ENCODE measurements at places on chromosomes 12 and 14.

DNA sequence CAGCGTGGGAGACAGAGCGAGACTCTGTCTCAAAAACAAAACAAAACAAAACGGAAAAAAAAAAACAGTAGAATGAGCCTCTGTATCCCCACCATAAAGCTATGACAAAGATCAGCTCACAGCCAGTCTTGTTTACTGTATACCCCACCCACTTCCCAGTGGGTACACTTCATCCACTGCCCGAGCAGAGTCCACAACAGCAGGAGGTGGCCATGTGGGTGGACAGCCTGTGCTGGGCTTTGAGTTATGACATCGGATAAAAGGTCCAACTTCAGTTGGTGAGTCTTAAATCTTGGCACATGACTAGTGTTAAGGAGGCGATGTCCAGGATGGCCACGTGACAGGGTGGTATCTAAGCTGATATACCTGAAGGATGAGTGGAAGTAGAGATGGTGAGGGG lies 34.8 kb upstream of the MAPKAPK5 start:
- DNase-seq: no peak

DNA sequence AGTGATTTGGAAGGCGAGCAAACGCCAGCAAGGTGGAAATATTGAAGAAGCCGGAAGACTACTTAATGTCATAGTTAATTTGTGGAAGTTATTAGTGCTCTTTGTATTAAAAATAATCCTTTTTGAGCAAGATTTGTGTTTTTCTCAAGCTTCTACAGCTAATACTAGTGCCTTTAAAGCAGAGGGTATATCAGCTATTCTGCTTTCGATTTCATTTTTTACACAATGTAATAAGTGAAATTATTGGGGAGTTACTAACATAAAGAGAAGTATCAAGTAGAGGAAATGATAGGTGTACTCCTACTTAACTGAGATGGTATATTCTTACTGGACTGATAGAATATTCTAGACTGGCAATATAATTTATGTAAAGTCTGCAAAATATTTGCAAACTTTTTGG lies 392.4 kb upstream of the DCN start:
- no peak for DNase-seq

DNA sequence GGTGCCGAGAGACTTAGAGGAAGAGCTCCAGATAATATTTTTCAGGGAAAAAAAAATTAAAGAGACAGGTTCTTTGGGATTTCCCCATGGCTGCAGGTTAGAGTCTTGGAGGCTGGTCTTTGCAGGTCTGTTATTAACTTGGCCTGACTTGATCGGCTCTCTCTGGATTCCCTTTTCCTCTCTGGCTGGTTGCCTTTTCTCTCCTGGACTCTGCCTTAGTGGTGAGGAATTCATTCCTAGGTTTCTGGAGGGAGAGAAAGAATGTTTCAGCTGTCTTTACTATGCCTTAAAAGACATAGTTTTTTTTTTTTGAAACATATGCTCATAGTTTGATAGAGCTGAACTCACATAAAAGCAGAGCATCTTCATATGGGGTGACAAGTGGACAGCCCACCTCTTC lies 336.3 kb downstream of the BMP4 start:
- no peak for DNase-seq

DNA sequence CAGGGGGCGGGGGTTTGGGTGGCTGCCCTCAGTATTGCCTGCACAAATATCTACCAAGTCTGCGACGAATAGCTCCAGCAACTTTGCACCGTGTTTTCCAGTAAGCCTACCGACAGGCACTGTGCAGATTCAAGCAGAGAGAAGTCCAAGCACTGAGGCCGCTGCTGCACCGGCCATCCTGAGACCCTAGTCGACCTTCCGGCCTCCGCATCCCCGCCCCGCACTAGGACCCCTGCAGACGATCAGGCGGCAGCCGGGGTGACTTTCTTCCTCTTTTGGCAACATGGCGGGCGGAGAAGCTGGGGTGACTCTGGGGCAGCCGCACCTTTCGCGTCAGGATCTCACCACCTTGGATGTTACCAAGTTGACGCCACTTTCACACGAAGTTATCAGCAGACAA lies at the start of gene EIF2S3B:
EIF2S3B (plus strand) TSS at position 271 of the 400 bp plus-strand sequence; CDS start at position 284, 13 bp downstream.
- DNase-seq: no peak

DNA sequence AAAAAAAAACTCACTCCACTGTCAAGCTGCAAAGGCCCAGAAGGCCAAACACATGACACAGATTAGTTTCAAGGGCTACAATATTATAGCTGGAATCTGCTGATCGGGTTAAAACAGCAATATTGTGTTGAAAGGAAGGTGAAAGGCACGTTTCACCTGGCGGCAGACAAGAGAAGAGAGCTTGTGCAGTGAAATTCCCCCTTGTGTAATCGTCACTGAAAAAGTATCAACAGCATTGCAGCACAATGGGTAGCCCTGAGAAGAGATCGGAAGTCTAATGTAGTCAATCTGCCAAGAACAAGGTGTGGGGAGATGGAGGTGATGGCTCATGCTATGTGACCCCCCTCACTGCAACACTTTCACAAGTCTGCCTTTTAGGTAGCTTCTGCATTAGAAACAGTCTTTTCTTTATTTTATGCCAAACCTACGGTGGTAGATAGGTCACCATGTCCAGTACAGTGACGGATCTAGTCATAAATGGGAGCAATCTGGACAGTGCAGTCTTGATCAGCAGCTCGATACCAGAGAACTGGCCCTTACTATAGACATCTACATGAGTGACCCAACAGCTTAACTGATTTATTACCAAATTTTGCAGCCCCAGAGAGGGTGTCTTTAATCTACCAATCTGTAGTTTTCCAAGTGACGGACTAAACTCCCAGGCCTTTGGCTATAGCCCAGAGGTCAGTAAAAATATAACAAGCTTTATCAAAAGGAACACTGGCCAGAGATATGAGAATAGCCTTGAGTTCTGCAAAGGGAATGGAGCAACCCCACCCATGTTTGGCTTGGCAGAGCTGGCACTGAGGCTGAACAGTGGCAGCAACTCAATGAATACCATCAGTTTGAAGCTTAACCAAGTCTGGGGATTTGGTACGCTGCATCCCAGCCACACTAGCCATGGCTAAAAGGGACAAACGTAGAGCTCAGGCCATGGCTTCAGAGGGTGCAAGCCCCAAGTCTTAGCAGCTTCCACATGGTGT lies 35.4 kb downstream of the SPTSSA start:
- DNase-seq: no peak

DNA sequence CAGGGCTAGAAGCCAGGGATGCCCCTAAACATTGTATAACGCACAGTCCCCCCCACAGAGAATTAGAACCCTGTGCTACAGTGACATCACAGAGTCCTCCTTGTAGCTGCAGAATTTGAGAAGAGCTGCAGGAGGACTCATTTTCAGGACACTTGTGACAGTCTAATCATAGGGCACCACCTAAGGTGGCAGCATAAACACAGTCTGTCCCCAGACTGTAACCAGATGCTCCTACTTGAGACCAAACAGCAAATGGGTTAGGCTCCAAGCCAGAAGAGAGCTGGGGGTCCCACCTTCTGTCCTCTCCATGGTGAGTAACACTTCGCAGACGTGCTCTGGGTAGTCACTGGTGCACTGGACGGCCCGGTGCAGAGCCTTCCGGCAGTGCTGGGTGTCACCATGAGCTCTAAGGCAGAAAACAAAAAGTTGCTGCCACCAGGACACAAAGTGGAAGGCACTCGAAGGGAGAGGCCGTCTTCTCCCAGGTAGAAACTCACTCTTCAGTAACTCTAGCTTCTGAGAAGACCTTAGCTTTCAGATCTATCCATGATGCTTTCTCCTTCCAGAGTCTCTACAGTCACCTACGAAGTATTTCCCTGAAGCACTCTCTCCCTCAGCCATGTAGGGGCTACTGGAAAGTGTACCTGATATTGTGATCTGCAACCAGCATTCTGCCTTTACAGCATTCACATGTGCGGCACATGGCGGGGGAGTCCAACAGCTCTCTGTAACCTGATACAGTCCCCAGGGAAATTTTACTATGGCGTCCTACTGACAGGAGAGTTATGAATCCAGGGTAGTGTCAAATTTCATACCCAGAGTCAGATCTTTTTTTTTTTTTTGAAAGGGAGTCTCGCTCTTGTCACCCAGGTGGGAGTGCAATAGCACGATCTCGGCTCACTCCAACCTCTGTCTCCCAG lies 17.1 kb downstream of the FICD start:
- DNase-seq: no peak
